Kasumi-1 (cell line): ENCODE measurements at places on chromosomes 6 and 20.
A peak's percentile ranks its signal among the peaks of the same experiment; 100 is the strongest.

DNA sequence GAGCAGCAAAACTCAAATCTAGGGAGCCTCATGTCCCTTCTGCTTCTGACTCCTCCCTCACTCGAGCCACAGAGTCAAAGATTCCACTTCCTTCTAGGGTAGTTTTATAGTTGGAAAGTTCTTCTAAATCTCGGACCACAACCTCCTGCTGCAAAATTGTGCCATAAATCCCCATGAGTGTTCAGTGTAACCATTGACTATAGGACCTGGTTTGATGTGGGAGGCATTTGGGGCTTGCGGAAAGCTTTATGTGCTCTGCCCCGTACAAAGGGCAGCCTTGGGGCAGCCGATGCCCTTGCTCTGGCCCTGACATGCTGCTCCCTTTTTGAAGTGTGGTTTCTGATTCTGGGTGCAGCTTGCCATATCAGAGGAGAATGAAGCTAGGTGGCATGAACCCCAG, 43.6 kb upstream of the IER3 start:
- peak; percentile 98 for DNase-seq

DNA sequence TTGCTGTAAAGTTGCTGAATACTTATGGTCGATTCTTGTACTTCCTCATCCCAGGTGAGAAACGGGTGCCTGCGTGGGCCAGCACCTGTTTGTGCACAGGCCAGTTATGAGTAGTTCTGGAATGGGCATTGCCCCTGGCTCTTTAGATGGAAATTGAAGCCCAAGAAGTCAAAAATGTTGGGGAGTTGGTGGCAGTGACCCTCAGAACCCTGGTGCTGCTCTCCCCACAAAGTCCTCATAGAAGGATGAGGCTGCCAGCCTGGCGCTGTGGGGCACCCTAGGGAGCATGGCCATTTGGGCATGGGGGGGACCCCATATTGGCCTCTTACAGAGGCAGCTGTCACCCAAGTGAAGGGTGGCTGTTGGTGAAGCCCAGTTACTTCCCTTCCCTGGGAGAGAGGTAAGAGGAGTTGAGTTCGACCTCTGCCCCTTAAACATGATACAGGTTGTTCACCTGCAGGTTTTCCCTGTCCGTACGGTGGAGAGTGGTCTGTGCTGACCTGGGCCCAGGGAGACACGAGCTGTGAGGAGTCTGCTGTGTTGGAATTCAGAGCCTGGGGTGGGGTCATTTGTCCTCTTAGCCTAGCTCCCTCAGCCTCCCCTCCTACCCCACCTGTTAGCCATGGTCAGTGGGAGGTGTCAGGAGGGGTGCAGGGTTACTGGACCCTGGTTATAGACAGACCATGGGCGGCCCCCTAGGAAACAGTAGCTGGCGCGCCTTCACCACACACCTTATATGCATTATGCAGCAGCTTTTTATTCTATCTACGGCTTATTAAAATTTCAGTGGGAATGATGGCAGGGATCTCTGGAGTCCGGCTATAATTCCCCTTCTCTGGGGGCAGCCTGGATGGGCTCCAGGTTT, 4.9 kb downstream of the HMGA1 start:
- DNase-seq = no peak

DNA sequence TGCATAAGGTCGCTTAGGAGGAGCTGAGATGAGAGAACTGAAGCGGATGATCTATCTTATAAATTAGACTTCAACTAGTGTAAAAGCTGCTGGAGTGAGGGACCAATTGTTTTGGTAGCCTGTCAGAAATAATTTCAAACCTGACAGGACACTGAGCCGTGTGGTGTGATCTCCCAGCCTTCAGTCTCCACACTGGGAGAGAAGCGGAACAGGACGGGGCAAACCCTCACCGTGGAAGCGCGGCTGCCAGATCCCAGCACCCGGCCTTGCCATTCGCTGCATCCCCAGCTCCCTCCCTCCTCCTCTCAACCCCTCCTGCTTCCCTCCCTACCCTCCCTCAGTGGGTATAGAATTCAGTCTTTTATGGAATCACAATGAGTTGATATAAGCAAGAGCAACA, 900.1 kb upstream of the SLC35B3 start:
- DNase-seq = no peak

DNA sequence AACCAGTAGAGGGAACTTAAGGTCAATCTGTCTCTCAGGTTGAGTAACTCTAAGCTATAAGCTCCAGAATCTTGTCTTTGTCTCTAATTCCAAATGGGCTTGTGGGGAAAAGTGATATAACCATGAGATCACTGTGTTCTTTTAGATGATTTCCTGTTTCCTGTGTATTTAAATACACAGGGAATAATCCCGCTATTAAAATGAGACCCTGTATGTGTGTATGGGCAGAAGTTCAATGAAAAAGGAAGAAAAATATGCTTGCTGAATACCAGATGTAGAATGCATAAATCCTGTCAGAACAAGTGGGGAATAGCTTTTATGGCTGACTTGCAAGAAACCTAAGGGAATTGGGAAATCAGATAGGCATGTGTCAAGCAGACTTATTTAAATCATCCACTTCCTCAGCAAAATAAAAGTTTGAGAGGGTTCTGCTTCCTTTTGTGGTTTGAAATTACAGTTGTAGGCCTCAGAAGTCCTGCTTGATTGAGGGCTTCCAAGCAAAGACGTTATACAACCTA, 164.7 kb upstream of the PDE7B start:
- DNase-seq = peak; percentile 77

DNA sequence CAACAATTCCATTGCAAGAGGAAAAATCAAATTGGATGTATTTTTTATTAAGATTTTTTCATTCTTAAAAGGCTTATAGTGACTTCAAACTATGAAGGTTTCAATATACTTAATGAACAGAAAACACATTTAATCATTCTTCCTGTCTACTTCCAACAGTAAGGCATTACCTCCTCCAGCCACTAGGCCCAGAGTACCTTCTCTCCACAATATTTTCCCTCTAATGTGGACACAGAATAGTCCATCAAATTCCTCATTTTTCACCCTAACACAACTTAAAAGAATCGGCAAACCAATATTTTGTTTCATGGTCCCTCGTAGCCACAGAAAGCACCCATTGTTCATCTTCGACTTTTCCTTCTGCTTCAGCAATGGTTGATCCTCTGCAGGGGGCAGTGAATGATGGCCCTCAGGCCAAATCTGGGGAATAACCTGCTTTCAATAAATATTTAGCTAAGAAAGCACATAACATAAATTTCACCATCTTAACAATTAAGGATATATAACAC, 335.4 kb upstream of the ID4 start:
- DNase-seq = no peak

GRCh38 chr6:35411066-35411465, 41.1 kb upstream of the FANCE start:
- peak; percentile 68 for DNase-seq

DNA sequence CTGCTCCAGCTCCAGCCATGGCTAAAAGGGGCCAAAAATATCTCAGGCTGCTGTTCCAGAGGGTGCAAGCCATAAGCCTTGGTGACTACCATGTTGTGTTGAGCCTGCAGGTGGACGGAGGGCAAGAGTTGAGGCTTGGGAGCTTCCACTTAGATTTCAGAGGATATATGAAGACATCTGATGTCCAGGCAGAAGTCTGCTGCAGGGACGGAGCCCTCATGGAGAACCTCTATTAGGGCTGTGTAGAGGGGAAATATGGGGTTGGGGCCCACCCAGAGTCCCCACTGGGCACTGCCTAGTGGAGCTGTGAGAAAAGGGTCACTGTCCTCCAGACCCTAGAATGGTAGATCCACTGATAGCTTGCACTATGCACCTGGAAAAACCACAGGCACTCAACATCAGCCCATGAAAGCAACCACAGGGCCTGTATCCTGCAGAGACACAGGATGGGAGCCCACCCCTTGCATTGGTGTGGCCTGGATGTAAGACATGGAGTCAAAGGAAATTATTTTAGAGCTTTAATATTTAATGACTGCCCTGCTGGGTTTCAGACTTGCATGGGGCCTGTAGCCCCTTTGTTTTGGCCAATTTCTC, 70.5 kb downstream of the NINL start:
- no peak for DNase-seq

- no peak for DNase-seq
Observed at GRCh38 chr6:169366258-169366901, 112.7 kb upstream of the THBS2 start.

DNA sequence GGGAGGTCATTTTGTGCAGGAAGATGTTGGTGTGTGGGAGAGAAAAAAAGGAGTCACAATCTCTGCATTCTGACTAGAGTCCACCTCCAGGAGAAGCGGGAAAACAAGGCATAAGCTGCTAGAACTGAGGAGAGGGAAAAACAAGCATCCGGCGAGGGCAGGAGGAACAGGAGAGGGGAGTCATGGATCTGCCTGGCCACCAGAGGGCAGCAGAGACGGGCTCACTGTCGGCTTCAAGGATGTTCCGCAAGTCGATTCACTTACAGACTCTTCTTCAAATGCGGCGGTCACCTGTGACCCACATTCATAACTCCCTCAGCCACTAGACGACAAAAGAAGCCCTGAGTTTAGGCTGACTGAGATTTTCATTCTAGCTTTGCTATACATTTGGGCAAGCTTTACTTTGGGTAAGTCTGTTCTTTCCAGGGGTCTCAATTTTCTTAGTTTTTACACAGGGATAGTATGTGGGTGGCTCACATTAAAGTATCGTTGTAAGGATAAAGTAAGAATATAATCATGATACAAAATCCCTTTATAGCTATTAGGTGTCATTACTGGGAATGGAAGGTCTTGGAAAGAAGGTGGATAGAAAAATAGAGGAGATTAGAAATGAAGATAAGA, 6.6 kb upstream of the BTNL2 start:
- peak; percentile 66 for DNase-seq

- DNase-seq = no peak
Observed at GRCh38 chr6:10084111-10084986, 330.5 kb downstream of the TFAP2A start.

DNA sequence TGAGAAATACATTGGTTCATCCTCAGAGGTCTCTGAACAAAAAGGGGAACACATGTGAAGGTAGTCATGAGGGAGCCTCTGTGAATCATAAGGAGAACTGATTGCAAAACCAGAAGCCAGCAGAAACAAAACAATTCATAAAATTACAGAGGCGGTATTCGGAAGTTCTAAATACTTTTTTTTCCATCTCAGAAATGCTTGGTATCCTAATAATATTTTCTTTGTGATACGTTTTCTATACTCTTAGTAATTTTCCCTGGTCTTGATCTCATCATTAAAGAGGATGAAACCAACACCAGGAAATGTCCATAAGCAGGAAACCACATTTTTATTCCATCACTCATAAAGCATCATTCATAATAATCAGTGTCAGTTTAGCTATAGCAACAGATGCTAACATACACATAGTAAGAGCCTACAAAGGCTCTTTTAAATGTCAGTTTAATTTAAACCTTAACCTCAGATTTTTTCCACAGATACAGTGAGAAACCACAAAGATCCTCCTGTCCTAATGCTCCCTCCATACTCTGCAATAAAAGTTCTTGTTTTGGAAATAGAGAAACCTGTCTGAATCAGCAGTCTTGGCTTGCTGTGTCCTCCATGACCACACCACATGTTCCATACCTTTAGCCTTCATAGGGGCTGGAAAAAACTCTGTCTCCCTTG, 29.2 kb downstream of the SGK1 start:
- DNase-seq = peak; percentile 70

- no peak for DNase-seq
Observed at GRCh38 chr20:43284486-43284885, 94.8 kb upstream of the PTPRT start.

- no peak for DNase-seq
Observed at GRCh38 chr6:24838081-24838480, 39.4 kb upstream of the ARMH2 start.

DNA sequence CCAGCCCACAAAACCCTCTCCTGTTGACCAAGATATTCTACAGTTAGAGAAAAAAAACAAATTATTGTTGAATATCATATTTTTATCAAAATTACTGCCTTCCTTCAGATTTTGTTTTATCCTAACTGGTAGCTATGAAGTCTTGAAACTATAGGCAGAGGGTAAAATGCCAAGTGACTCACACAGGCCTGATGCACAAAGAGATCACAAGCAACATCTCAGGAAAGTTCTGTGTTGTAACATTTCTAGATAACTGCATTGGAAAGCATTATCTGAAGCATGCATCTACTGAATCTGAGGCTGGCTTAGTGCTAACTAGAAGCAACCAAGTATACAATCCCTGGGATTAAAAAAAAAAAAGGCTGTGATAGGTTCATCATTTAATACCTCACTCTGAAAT, 134.2 kb downstream of the PKHD1 start:
- DNase-seq = no peak

DNA sequence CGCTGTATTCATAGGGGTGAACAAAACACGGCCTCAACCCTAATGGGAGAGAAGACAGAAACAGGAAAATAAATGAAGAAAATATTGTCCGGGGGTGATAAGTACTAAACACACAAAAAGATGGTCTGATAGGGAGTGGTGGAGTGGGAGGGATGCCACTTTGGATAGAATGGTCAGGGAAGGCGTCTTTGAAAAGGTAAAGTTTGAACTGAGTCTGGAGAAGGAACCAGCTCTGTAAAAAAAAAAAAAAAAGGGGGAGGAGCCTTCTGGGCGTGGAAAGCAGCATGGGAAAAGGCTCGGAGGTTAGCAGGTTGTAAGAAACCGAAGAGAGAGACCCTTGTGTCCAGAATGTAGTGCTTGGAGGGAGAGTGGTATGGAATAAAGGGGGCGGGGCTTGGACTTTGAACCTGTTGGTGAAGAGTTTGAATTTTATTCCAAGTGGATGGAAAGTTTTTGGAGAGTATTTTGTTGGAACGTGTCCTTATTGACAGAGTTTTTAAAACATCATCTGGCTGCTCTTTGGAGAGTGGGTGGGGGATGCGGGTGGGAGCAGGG, 1.8 kb downstream of the CHMP4B start:
- no peak for DNase-seq

DNA sequence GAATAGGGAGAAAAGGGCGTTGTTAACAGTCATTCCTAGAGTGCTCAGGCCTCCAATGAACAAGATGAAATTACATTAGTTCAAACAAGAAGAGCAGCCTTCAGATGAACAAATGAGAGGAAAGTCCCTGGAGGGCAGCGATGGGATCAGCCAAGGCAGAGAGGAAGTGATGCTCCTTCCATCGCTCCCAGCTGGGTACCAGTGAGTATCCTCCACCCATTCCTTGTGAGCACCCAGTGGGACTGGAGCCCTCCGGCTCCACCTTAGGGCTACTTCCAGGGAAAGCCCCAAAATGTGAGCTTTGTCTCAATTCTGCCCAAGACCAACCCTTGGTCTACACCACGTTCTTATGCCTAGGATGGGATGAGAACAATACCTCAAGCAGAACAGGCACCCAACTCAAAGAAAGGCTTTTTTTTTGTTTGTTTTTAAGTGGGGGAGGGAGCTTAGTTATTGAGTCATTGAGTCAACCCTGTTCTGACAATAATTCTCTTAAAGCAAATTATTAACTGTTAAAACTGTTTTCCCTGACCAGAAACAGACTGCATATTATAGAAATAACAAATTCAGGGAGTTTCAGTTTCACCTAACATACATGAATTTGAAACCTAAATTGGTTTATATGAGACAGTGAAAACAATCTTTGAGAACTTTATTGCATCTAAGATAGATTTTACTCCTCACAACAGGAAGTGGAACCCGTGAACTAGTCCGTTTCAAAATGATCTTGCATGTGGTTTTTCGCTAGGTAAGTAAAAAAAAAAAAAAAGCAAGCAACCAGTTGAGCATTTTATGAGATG, 106.9 kb downstream of the IPCEF1 start:
- DNase-seq = no peak
